ENCODE measurements at places on chromosomes 1 and 21. TPM values are rescaled to one million over a fixed set of nuclear protein-coding genes. Genes with fewer than 3 reads are reported as not detected.

DNA sequence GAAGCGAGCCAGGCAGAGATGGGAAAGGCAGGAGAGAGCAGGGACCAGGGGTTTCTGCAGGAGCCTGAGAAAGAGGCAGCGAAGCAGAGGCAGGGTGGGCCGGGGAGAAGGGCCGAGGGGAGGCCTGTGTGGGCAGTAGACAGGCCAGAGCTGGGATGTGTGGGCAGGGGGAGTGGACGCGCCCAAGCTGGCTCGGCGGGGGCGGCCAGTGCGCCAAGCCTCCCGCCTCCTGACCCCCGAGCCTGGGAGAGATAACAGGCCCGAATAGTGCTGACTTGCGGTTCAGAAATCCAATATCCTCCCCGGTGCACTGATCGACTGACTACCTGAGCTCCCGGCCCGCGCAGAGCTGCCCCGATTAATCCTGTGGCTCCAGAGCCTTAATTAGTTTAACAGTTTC, 41.9 kb downstream of the AHDC1 start:
- no peak for DNase-seq
- H3K36me3 ChIP-seq: no peaks in the 10 kb centered on the region
- H3K27ac ChIP-seq: no peak overlapping the region
- H3K4me1 ChIP-seq: peaks cover 42% of the 10 kb centered on the region

DNA sequence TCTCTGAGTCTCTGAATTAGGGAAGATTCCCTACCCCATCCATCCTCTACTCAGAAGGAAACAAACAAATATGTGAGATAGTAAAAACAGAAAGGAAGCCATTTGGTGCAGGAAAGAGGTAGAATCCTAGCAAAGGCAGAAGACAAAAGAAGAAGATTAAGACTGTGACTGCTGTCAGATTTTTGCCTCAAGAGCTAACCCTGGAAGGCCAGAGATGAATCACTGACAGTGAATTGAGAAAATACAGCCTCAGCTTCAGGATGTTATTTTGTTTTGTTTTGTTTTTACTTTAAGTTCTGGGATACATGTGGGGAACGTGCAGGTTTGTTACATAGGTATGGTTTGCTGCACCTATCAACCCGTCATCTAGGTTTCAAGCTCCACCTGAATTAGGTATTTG, 31.7 kb downstream of the DSTYK start:
- peaks cover 41% of the 10 kb centered on the region for H3K4me1 ChIP-seq
- no peaks in the 10 kb centered on the region for H3K36me3 ChIP-seq
- no peaks in the 10 kb centered on the region for H3K27me3 ChIP-seq
- no peak overlapping the region for H3K4me3 ChIP-seq

- H3K4me1 ChIP-seq: no peaks in the 10 kb centered on the region
- no peak for DNase-seq
- H3K4me3 ChIP-seq: no peak overlapping the region
- H3K27me3 ChIP-seq: peaks cover 78% of the 10 kb centered on the region
- H3K36me3 ChIP-seq: no peaks in the 10 kb centered on the region
These were observed 1.3 kb upstream of the LEMD1 start for GRCh38 chr1:205422993-205423642.

DNA sequence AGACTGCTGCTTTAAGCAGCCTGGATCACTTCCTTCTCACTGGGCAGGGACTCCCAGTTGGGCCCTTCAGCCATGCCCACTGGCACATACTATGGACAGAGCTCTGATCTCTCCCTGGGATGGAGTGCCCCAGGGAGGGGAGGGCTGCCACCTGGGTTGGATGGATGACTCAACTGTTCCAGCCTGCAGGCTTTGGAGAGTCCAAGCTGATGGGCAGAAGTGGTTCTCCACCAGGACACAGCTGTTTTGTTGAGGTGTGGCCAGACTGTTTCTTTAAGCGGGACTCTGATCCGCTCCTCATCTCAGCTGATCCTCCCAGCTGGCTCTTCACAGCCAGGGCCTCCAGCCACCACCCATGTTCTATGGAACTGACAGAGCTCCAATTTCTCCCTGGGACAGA, 166.9 kb downstream of the MAGI3 start:
- H3K4me3 ChIP-seq: no peak overlapping the region
- peaks cover 3% of the 10 kb centered on the region for H3K4me1 ChIP-seq
- H3K36me3 ChIP-seq: no peaks in the 10 kb centered on the region
- no peak for DNase-seq
- H3K27me3 ChIP-seq: no peaks in the 10 kb centered on the region

DNA sequence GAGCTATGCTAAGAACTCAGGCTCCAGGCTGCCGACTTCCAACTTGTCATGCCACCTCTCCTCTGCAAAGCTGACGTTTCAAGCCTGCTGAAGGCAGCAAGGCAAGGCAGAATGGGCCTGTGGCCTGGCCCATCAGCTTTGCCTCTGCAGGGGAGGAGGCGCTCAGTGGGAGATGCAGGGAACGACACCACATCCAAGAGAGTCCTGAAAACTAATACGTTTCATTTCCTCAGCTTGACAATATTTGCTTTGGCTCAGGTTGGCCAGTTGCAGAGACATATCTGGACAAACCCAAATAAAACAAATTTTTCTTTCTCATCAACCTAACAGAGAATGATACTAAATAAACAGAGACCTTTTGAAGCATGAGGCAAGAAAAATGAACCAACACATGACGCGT, 35.3 kb downstream of the BEND5 start:
- H3K36me3 ChIP-seq: no peaks in the 10 kb centered on the region
- DNase-seq: no peak
- no peak overlapping the region for H3K27ac ChIP-seq

DNA sequence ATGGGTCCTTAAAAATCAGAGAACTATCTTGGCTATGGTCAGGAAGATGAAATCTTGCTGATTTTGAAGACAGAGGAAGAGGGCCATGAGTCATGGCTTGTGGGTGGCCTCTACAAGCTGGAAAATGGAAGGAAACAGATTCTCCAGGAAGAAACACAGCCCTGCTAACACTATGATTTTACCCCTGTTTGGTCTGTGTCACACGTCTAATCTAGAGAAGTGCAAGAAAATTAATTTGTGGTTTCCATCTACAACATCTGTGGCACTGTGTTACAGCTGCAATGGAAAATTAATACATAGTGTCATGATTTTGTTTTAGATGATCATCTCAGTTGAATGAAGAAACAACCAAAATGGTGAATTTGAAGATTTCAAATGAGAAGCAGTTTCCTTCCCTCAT, 288.7 kb upstream of the NRIP1 start:
- H3K27me3 ChIP-seq: no peaks in the 10 kb centered on the region
- H3K4me3 ChIP-seq: no peak overlapping the region
- no peaks in the 10 kb centered on the region for H3K4me1 ChIP-seq
- no peak overlapping the region for H3K27ac ChIP-seq
- DNase-seq: no peak
- H3K36me3 ChIP-seq: no peaks in the 10 kb centered on the region

- no peak overlapping the region for H3K27ac ChIP-seq
- no peaks in the 10 kb centered on the region for H3K36me3 ChIP-seq
- H3K4me1 ChIP-seq: no peaks in the 10 kb centered on the region
- H3K4me3 ChIP-seq: no peak overlapping the region
These were observed 151.1 kb downstream of the NTNG1 start for GRCh38 chr1:107291987-107292386.

GRCh38 chr1:175218786-175219434, 26.3 kb upstream of the KIAA0040 start:
- no peak overlapping the region for H3K27ac ChIP-seq
- H3K27me3 ChIP-seq: no peaks in the 10 kb centered on the region
- no peaks in the 10 kb centered on the region for H3K4me1 ChIP-seq
- DNase-seq: no peak
- H3K36me3 ChIP-seq: no peaks in the 10 kb centered on the region

DNA sequence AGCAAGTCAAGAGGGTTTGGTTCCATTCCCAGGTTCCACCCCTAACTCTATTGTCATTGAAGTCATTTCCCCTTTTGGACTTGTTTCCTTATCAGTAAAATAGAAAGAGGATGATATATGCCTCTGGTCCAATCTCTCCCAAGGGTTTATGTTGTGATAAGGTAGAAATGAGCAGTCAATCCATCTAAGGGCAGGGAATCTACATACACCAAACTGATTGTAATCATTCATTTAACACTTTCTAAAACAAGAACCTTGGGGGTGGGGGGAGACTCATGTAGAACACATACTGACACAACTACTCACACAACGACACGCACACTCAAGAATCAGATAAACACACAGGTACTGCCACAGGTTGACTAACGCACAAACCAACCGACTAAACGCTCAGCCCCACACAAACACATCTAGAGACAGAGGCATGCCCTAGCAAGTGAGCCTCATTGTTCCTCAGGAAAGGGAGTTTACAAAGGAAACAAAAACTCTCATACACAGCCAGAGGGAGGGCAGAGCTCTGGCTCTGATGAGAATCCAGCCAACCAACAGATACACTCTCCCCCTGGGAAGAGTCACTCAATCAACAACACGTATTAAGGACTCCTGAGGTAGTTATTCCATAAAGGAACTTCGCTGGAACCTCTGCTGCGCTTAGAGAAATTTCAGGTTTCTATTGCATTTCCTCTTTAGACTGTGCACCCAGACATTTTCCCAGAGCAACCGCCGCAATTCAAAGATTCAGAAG, 1.0 kb downstream of the F11R start:
- peaks cover 16% of the 10 kb centered on the region for H3K27me3 ChIP-seq
- peak overlapping the region; percentile 73 for H3K4me3 ChIP-seq
- H3K4me1 ChIP-seq: peaks cover 8% of the 10 kb centered on the region
- no peaks in the 10 kb centered on the region for H3K36me3 ChIP-seq
- no peak overlapping the region for H3K27ac ChIP-seq

The TFF1 gene
- total RNA-seq: not detected

The ADCY10 gene
- not detected for total RNA-seq

The COL8A2 gene
- 30.5 TPM for total RNA-seq

The SLAMF6 gene
- total RNA-seq: not detected
